ENCODE measurements at places on chromosomes 6 and 20. TPM values are rescaled to one million over a fixed set of nuclear protein-coding genes. Genes with fewer than 3 reads are reported as not detected.

DNA sequence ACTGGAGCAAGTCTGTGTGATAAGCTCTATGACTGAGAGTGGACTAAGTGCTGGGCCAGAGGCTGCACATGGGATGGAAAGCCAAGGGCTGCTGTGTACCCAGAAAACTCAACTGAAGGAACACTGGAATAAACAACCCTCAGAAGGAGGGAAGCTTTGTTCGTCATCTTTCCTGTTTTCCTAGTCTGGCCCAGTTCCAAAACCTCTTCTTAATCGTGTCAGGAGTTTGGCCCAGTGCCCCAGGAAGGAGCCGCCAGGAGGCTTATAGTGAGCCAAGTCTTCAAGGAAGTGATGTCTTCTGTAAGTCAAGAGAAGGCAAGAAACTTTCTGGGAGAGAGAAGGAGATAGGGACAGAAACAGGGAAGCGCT is 23.3 kb upstream of the TOP1 start:
- peak; percentile 60 for DNase-seq

GRCh38 chr6:111990214-111990613 is 63.7 kb upstream of the CCN6 start:
- DNase-seq, result no peak

DNA sequence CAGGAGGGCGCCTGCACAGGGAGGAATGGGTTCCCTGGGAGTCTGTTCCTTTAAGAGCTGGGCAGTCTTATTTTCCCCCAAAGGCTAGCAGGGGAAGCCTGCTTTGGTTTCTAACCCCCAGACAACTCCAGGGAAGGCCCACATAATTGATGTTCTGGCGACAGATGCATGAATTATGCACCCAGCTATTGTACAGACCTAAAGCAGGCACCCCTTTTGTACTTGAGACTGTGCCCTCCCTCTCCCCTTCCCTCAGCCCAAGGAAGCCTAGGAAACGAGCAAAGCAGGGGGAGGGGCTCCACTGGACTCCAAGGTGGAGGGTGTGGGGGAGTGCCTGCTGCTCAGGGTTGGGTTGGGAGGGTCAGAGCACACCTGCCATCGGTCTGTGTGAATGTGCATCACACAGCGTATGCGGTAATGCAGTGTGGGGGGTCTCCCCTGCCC is 102.1 kb downstream of the KCNB1 start:
- DNase-seq, result no peak

- no peak for DNase-seq
These were observed 53.5 kb downstream of the RALGAPA2 start for GRCh38 chr20:20658871-20659431.

DNA sequence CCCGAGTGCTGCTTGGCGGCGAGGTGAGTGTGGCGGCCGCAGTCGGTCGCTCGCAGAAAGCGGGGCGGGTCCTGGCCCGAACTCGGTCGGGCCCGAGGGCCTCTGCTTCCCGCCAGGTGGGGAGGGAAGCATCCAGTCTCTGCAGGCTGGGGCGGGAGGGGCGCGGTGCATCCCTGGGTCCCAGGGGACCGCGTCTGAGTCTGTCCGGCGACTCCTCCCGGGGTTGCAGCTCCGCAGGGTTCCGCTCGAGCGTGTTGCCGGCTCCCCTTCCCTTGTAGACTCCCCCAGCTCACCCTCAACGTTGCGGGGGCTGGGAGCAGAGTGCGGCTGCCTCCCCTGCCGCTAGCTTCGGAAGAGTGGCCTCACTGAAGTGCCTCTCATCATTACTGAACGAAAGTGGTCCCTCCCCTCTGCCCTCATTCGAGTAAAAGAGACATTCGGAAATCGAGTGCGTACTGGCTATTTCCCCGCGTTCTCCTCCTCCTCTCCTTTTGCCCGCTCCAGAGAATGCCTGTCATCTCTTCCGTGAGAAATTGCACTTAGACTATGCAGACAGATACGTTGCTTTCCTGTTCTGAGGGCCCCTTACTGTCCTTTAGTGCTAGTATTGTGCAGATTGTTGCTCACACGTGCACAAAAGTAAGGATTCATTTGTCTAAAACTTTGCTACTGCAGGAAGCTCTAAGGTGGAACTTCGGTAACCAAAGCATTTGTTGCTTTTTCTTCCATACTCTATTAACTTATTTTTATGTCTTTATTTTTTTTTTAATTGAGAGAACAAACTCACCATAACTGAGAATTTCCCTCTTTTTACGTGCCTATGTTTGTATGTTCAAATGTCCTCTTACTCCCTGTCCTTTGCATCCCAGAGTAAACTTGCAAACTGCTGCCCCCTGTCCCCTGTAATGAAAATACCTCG is 751 bp downstream of the MAP3K4 start:
- DNase-seq, result peak; percentile 83

- no peak for DNase-seq
These were observed 19.5 kb downstream of the NCOA3 start for GRCh38 chr20:47521059-47521808.

GRCh38 chr20:48578397-48579098 is 249.3 kb downstream of the PREX1 start:
- DNase-seq, result no peak

GRCh38 chr20:20552076-20552475 is 160.4 kb downstream of the RALGAPA2 start:
- no peak for DNase-seq

DNA sequence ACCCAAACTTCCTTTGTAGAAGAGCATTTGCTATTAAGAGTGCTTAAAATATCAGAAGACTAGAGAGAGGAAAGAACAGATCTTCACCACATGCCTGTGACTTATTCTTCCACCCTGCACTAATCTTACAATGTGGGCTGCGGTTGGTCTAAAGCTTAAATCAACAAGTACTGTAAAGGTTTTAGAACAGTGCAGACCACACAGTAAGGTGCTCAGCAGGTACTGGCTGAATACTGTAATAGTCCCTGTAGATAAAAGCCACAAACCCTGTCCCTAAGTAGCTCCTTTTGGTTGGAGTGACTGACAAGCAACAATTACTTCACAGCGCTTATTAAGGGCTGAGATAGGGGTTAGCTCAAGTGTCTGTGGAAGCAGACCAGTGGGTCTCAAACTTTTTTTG is 972 bp upstream of the PHF3 start:
- no peak for DNase-seq

ZNF343 gene
- 6.9 TPM for total RNA-seq

DNA sequence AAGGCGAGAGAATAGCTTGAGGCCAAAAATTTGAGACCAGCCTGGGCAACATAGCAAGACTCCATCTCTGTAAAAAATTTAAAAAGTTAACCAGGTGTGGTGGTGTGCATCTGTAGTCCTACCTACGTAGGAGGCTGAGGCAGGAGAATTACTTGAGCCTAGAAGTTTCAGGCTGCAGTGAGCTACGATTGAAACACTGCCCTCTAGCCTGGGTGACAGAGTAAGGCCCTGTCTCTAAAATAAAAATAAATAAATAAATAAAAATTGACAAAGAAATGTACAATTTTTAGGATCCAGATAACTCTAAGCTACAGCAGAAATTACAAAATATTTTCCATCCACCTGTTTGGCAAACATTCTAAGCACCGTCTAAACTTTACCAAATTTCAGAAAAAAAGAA is 941.0 kb upstream of the ADGRB3 start:
- no peak for DNase-seq

GRCh38 chr6:88872962-88873361 is 90.5 kb downstream of the RNGTT start:
- no peak for DNase-seq

- DNase-seq, result no peak
These were observed 54.1 kb upstream of the FYN start for GRCh38 chr6:111927321-111927720.

PGBD1 gene
- total RNA-seq, result 1.0 TPM

DNA sequence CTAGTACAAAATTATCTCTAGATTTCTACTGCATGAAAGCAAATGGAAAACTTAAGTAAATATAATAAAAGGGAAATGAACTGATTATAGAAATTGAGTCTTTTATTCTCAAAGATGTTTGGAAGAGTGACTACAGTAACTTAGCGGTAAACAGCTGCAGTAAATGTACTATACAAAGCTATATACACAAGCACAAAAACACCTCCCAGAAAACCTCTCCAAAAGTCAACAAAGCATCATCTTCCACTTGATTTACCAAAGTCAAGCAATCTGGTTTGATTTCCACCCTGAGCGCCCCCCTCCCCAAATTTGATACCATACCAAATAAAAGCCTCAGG is 142.1 kb upstream of the SHLD1 start:
- DNase-seq, result no peak

PPP1R3G gene
- total RNA-seq, result 0.09 TPM

CCM2L gene
- total RNA-seq, result 0.49 TPM

DNA sequence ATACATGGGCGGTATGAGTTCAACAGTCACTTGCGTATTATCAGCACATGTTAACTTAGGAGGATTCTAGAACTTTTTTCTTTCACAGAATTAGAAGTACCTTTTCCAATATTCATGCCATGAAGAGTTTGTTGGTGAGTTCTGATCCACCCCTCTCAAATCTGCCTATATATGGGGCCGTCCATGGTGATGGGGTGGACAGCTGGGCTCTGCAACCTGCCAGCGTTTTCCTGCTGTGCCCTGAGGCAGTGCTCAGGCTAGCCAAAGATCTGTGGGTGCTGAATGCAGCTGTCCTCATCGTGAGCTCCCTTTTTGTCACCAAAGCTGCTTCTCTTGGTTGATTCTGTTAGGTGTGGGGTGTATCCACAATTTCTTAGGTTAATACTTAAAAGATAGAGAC is 88.7 kb downstream of the THBS2 start:
- no peak for DNase-seq

- no peak for DNase-seq
These were observed 20.1 kb downstream of the CDKAL1 start for GRCh38 chr6:20554326-20554725.

DNA sequence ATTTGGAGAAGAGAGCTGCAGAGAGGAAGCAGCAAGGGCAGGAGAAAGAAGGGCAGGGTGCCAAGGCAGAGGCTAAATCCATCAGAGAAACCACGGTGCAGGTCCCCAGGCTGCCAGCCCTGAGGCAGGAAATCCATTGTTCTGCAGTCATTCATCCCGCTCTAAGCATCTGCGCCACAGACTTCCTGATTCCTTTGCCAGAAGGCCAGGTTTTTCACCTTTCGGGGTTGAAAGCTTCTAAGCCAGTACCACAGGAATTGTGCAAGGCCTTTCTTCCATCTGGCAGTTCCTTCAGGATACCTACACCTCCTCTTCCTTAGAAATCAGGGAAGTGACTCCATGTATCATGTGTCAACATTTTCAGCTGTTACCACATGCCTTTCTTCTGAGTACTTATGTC is 45.6 kb downstream of the ADGRF5 start:
- DNase-seq, result no peak

DLL1 gene
- 15.9 TPM for total RNA-seq

ACAT2 gene
- total RNA-seq, result 8.0 TPM

NRN1 gene
- total RNA-seq, result 2.0 TPM

DNA sequence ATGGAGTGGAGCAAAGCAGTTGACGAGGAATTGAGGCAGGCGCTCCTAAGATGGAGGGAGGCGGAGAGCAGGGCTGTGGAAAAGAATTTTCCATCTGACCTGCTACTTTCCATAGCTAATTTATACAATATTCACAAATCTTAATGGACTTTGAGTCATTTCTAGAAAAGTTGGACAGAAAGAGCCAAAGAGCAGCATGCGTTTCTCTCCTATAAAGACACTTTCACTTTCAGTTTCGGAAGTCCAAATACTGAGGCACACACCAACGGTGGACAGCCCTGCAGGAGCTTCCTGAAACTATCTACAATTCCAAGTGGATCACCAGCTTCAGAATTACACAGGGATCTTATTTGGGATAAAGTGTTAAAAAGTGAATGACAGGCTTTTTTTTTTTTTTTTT is 43.5 kb downstream of the PANK2 start:
- no peak for DNase-seq

- DNase-seq, result no peak
These were observed 61.8 kb downstream of the CTNNBL1 start for GRCh38 chr20:37755665-37756064.

DNA sequence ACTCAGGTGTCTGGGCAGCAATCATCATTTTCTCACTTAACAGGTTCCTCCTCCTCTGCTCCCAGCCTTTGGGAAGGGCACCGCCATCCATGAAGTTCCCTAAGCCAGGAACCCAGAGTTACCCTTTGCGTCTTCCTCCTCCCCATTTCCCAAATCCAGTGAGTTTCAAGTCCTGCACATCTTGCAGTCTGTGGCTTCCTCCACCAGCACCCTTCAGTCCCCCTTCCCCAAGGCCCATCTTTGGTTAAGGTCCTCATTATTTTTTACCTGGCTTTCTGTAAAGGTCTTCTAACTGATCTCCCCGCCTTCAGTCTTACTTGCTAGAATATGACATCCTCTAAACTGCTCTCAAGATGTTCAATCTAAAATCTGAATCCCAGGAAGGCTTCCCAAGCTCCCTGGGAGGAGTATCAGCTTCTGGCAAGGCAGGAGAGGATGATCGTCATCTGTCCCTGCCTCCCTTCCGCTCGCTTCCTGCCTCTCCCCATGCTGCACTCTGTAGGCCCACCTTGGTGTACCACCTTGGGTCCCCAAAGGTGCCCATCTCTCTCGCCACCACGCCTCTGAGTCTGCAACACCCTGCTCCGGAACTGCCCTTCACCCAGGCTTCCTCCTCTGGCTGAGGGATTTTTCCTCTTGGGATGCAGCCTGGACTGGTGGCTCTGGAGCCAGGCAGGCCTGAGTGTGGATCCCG is 11.4 kb upstream of the DUSP22 start:
- DNase-seq, result no peak

DNA sequence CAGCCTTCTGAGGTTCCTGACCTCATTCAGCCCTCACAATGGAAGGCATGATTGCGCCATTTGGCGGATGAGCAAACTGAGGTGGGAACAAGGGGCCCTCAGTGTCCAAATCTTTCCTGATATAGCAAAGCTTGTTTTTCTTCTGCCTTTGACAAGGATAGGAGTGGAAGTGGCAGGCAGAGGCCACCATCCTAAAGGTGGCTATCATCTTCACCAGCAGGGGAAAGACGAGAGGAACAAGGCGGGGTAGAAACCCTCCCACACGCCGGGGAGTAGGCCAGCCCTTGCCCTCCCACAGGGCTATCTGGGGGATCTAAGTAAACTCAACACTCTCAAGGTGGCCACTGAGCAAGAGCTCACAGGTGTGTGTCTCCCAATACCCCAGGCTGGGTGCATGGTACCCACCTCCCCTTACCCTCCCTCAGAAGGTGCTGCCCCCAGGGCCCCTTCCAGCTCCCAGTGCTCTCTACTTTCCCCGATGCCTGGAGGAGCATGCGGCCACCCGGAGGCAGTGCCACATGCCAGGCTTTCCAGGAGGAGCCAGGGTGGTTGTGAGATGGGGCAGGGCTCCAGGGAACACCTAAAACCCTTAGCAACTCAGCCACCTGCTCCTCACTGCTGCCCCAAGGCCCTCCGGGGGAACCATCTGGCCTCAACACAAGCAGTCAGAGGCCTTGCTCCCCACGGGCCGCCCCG is 11.2 kb downstream of the SPDEF start:
- no peak for DNase-seq

DUSP15 gene
- total RNA-seq, result 1.4 TPM

DNA sequence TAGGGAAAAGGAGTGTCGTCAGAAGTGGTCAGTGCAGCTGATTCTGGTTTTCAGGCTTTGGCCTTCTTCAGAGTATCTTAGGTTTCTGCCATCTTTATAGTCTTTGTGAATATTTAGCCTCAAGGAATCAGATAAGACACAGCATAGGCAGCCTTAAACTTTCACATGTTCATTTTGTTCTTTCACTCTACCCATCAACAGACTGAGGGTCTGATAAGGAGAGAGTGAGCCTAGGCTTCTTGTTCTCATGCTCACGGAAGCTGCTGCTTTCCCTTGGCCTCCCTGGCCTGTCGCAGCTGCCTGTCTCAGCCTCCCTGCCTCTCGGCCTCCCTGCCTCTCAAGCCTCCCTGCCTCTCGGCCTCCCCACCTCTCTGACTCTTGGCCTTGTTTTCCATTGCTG is 20.1 kb downstream of the RTF2 start:
- DNase-seq, result no peak

GRCh38 chr6:82818727-82819126 is 246.9 kb downstream of the UBE3D start:
- DNase-seq, result no peak

DEFB132 gene
- total RNA-seq, result not detected
